ENCODE measurements at places on chromosomes 6 and 20.

DNA sequence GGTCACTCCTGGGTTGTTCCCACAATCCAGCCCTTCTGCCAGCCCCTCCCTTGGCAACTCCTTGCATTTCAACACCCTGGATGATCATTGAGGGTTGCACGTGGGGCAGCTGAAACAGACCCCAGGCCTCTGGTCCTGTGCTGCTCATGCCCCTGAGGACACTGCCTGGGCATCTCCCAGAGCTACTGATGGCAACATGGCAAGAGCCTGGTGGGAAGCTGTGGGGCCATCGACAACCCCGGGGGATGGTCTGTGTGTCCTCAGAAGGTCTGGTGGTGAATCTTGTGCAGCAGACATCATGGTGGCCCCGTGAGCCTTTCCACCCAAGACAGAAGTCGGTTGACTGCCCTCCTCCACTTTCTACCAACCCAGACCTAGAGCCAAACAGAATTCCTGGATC is 4.9 kb upstream of the ANGPT4 start:
- DNase-seq = no peak

- no peak for DNase-seq
Observed at GRCh38 chr6:39706819-39707335, 18.3 kb downstream of the KIF6 start.

GRCh38 chr20:32558526-32558925 is 26.6 kb downstream of the NOL4L start:
- DNase-seq = no peak

DNA sequence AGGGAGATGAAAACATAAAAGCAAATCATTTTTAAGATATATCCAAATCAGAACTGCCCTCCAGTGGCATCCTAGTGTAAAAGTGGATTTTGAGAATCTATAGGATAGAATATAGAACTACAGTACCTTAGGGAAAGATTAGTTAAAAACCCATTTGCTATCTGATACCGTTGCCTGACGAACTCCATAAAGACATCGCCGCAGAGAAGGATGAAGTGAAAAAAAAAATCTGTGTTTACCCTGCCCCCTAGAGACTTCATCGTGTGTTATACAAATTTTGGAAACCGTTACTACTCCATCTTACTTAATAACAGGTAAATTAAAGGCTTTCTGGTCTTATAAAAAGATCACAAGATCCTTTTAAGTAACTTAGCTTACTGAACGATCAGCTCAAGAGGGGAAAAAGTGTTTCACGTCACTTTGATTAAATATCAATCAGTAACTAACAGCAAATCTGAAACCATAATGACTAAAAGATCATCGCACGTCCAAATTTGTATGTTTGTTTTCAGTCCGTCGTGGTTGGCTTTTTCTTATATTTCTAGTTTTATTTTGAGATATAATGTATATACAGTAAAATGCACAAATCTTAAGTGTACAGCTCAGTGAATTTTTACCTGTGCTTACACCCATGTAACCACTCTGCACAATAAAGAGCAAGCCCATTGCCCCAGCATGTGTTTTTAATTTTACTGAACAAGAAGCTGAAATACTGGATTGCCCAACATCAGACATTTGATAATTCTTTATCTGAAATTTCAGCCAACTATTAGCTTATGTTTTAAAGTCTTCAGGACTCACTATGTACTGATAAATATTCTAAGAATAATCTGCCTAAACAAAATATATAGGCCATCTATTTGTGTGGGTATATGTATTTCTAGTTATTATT is 881 bp upstream of the MCM3 start:
- DNase-seq = peak; percentile 18

DNA sequence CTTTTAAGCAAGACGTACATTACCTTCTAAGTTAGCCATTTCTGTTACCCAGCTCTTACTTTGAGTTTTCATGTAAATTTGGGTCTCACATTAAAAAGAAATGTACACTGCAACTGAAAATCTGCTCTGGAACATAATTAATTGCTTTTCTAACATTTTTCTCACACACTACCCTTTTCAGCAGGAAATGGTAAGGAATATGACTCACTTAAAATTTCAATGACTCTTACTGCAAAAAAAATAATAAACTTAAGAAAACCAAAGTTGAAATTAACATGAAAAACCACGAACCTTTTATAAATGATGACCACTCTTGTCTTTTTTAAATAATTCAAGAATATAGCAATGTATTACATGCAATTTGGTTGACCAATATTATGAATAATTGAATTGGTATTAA is 1.3 kb downstream of the CGA start:
- no peak for DNase-seq
